Bone marrow (tissue), 2 donors: ENCODE measurements at places on chromosomes 13 and 19.

GRCh38 chr13:21218351-21219035 lies 42.0 kb downstream of the MRPL57 start:
- DNase-seq = no peak

DNA sequence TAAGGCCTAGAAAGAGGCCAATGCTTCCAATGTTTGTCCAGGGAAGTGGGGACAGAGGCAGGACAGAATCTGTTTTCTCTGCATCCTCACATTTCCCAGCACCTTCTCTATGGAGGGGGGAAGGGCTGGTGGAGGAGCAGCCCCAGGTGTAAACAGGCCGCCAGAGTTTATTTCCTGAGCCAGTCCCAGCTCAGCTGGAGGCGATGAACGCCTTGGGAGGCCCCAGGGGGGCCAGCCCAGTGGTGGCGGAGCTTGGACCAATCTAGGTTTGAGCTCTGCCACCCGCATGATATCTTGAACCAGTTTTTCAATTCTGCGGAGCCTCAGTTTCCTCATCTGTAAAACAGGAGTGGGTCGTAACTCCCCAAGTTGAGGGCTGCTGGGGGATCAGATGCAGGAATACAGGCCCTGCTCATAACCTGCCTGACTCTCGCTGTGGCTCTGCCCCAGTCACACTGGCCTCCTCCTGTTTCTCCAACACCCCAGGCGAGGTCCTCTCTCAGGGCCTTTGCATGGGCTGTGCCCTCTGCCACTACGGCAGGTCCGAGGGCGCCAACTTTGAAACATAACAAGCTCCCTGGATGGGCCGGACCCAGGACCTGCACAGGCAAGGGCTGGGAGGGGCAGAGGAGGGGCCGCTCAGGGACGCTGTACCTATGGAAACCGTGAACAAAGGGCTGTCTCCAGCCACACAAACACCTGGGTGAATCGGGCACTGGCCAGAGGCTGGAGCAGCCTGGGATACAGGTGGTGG lies 1.1 kb downstream of the TNFAIP8L1 start:
- no peak for DNase-seq

DNA sequence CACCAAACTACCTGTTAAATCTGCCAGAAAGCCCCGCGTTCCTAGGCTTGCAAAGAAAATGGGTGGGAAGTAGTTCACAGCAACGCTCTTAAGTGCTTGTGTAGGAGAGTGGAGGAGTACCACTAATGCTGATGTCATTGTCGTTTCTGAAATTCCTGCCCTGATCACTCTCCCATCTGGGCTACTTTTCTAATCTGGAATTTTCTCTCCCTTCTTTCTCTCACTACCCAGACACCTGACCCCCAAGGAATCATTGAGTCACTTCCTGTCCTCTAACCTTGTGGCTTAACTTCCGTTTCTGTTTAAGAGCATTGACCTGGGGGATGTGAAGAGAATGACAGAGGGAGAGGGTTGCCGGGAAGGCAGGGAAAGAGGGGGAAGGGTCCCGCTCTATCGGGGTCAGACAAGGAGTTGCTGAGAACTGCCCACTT lies 98.7 kb downstream of the STARD13 start:
- no peak for DNase-seq

- no peak for DNase-seq
Observed at GRCh38 chr13:110015253-110015652, 228.9 kb upstream of the IRS2 start.

DNA sequence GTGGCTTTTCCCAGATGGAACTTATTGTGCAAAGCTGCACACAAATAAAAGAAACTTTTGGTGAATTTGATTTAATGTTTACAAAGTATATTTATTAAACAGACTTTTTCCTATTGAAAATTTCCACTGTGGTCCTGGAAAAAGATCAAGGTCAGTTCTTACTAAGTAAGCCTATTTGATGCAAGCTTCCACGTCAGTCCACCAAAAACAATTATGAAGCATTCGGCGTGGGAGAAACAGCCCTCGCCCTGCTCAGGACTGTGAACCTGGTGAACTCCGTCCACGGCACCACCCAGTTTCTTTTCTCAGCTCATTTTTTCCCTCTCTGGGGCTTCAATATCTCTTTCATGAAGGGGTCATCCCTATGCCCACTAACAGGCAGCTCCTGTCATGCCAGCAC lies 149.8 kb downstream of the EFNB2 start:
- no peak for DNase-seq

- no peak for DNase-seq
Observed at GRCh38 chr19:35429698-35430408, 18.2 kb upstream of the FFAR2 start.

DNA sequence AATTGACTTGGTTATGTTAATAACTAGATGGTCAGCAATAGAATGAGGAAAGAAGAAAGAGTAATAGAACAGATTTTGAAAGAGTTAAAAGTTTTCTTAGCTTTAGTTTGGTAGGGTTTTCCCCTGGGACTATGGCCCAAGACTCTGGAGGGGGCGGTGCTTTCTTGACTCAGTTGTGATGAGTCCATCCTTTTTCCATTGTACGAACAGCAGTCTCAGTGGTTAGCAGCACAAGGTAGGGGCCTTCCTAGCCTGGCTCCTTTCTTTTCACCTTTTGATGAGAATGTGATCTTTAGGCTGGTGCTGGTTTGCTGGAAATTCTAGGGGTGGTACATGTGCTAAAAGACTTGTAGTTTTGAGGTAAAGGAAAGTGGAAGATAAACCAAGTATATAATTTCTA lies 38.8 kb downstream of the ZNF506 start:
- no peak for DNase-seq

GRCh38 chr13:102878481-102878880 lies 32.6 kb downstream of the ERCC5 start:
- DNase-seq = no peak

DNA sequence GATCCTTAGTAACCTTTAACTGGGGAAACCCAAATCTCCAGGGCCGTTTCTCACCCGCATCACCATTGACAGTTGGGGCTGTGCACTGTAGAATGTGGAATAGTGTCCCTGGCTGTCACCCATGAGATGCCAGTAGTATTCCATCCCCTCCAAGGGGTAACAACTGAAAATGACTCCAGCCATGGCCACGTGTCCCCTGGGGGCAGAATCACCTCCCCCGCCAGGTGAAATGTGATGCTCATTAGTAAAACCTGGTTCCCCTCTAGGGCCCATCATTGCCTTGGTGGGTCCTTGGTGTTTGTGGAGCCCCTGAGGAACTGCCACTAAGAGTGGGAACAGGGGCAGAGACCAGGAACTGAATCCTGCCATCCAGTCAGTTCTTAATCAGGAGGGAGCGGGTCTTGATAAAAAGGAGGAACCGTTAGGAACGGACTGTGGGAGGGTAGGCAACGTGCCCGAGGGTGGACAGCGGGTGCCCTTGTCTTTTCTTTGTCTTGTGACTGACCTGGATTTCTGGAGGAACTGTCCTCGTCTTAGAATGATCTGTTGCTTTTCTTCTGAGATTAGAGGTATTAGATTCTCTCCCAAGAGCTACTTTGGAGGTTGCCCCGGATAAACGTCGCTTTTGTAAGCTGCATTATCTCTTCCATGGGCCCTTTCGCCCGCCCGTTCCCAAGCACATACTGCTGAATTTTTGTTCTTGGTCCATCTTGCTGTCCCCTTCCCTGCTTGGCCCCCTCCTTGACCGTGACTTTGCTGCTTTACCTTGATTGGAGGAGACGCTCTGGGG lies 3.5 kb downstream of the MYO9B start:
- DNase-seq = no peak

DNA sequence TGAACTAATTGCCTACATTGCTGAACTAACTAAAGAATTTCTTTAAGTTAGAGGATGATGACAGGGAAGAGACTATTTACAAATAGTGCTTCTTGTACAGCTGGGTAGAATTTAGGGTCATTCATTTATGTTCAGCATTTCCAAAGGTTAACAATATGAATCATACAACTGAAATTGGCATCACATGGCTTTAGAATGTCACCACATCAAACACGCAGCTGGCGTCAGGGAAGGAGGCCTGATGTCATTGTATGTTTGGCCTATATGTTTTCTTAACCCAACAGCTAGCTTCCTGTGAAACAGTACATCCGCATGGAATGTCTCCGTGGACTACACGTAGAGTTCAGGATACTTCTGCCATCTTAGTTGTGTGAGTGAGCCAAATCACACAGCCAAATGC lies 99.0 kb upstream of the TNFSF11 start:
- DNase-seq = no peak

- no peak for DNase-seq
Observed at GRCh38 chr13:51437550-51438127, 15.2 kb downstream of the INTS6 start.

- no peak for DNase-seq
Observed at GRCh38 chr13:75762955-75763354, 126.8 kb downstream of the LMO7 start.

DNA sequence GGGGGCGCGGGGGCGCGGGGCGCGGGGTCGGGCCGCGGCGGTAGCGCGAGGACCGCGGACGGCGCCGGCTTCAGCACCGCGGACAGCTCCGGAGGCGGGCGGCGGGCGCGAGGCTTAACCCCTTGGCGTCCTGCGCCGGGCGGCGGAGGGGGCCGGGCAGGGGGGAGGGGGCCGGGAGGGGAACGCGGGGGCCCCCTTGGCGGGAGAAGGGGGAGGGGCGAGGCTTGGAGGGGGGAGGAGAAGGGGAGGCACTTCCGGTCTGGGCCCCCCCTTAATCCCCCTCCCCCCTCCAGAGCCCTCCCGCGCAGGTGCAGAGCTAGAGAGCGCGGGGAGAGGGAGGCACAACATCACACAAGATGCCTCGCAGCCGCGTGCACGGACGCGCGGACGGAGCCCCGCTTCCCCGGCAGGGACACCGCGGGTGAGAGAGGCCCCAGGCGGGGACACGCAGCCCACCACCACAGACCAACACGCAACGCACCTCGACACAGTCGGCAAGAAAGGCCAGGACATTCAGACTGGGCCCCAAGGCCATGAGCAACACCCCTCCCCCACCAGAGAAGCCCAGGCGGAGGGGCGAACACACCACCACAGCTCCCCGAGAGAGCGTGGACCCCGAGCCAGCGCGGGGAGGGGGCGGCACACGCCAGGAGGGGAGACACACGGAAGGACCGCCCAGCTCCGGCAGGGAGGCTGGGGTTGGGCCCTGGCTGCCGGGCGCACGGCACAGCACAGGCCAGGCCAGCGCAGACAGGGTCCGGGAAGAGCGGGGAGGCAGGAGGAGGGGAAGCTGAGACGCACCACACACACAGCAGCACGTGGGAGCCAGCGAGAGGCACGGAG lies 24.1 kb downstream of the SHANK1 start:
- DNase-seq = no peak

DNA sequence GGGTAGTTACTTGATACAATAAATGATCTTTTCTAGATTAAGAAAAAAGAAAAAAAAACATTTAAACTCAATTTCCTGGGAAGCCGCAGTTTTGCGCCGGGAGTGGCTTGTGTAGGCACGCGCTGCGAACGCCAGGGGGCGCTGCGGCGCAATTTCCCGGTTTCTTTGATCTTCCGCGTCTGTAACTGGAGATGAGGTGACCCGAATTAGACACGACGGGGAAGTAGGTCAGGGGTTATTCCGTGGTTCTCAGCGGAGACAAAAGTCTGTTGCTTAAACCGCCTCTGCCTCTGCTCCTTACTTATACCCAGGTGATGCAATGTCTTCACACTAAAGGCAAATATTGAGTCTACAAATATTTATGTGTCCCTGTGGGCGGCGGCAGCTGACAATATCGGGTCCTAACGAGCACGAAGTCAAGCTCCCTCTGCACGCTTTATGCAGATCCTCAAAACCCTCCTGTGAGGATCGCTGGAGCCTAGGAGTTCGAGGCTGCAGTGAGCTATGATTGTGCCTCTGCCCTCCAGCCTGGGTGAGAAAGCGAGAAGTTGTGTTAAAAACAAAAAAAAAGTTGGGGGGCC lies 15.2 kb downstream of the STXBP2 start:
- DNase-seq = peak; percentile 69

DNA sequence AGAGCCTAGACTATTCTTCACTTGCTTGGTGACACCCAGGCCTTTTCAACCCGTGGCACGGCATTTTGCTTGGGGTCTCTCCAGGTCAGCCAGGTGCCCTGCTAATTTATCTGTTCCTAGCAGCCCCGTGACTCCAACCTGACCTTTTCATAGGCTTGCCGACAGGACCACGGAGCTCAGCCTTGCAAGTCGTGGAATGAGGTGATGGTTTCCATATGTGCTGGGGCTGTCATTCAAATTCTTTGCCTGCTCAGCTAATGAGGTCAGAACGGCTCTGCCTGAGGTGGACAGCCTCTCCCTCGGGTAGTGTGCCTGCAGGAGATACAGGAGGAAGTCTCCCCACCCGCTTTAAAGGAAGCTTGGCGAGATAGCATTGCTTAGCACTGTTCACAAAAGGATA lies 61.0 kb downstream of the SHISA2 start:
- DNase-seq = no peak

DNA sequence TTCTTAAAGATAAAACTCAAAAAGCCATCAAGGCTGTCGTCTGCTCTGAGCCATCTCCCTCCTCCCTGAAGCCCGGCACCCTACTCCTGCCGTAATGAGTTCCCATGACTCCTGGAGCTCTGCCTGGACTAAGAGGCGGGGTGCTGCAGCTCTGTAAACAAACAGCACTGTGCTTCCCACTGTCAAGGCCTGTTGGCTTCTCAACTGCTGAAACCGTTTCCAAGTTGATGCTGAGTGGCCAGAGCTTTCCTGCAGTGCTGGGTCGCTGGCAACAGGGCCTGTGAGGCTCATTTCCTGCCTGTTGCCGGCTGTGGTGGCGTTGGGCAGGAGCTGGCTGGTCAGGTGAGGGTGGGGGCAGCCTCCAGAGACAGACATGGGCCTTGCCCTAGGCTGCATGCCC lies 26.7 kb upstream of the ISYNA1 start:
- no peak for DNase-seq

DNA sequence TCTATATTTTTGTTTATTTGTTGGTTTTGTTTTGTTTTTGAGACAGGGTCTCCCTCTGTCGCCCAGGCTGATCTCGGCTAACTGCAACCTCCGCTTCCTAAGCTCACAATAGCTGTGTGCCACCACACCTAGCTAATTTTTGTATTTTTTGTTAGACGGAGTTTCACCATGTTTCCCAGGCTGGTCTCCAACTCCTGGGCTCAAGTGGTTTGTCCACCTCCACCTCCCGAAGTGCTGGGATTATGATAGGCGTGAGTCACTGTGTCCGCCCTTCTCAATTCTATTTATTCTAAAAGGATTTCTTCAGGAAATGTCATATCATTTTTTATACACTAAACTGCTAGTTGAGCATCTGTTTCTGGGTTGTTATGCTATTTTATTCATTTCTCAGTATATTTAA lies 1206.0 kb downstream of the OLFM4 start:
- no peak for DNase-seq

- peak; percentile 35 for DNase-seq
Observed at GRCh38 chr13:45441633-45442032, 23.1 kb upstream of the COG3 start.

- no peak for DNase-seq
Observed at GRCh38 chr19:2865334-2866100, 1.6 kb upstream of the ZNF556 start.

- DNase-seq = no peak
Observed at GRCh38 chr13:110200276-110200870, 106.6 kb downstream of the COL4A1 start.

- DNase-seq = no peak
Observed at GRCh38 chr13:80574113-80574850, 233.4 kb upstream of the SPRY2 start.
